Cardiac muscle cell (in vitro differentiated cells and primary cell): ENCODE measurements at places on chromosomes 1 and 21. TPM values are rescaled to one million over a fixed set of nuclear protein-coding genes. Genes with fewer than 3 reads are reported as not detected.

TMEM81 gene
- polyA plus RNA-seq, result 1.1 and 2.1 TPM in 2 replicates

A3GALT2 gene
- 0.57 TPM in 1 of 2 replicates, not detected in the other for polyA plus RNA-seq

CCDC17 gene
- polyA plus RNA-seq, result 1.9 and 3.1 TPM in 2 replicates

LMX1A gene
- not detected in 2 replicates for polyA plus RNA-seq

CBR1 gene
- polyA plus RNA-seq, result 45.1 and 49.5 TPM in 2 replicates

TEKT2 gene
- polyA plus RNA-seq, result 0.95 and 3.8 TPM in 2 replicates

NBPF11 gene
- polyA plus RNA-seq, result 9.5 and 11.6 TPM in 2 replicates

STK40 gene
- 43.9 and 51.1 TPM in 2 replicates for polyA plus RNA-seq

RASAL2 gene
- polyA plus RNA-seq, result 11.2 and 13.1 TPM in 2 replicates

ADGRL4 gene
- 0.78 and 1.6 TPM in 2 replicates for polyA plus RNA-seq

MAP10 gene
- polyA plus RNA-seq, result 5.8 and 9.4 TPM in 2 replicates

FAM78B gene
- 0.57 TPM in 1 of 2 replicates, not detected in the other for polyA plus RNA-seq

TCP10L gene
- polyA plus RNA-seq, result 4.5 and 4.7 TPM in 2 replicates

WDR77 gene
- 80.5 and 109 TPM in 2 replicates for polyA plus RNA-seq

TMPRSS3 gene
- polyA plus RNA-seq, result not detected in 2 replicates

PLEKHG5 gene
- 9.6 and 18.7 TPM in 2 replicates for polyA plus RNA-seq

MYCL gene
- 3.9 and 5.5 TPM in 2 replicates for polyA plus RNA-seq

HSPA6 gene
- polyA plus RNA-seq, result not detected in 2 replicates

F13B gene
- not detected in 2 replicates for polyA plus RNA-seq

KLHDC9 gene
- 41.2 and 48.7 TPM in 2 replicates for polyA plus RNA-seq

DIO1 gene
- not detected in 2 replicates for polyA plus RNA-seq

SLC44A3 gene
- polyA plus RNA-seq, result 1.1 and 1.2 TPM in 2 replicates

WDR4 gene
- polyA plus RNA-seq, result 5.5 and 9.3 TPM in 2 replicates

CADM3 gene
- 0.51 and 1.3 TPM in 2 replicates for polyA plus RNA-seq

RHBDL2 gene
- 0.21 TPM in 1 of 2 replicates, not detected in the other for polyA plus RNA-seq

CD1D gene
- 6.3 and 8.2 TPM in 2 replicates for polyA plus RNA-seq

ADIPOR1 gene
- polyA plus RNA-seq, result 130 and 211 TPM in 2 replicates

GPR25 gene
- polyA plus RNA-seq, result not detected in 2 replicates

ACTL8 gene
- not detected in 2 replicates for polyA plus RNA-seq

C8B gene
- polyA plus RNA-seq, result not detected in 2 replicates

GNAT2 gene
- 0.22 TPM in 1 of 2 replicates, not detected in the other for polyA plus RNA-seq

TNFRSF4 gene
- polyA plus RNA-seq, result 0.10 TPM in 1 of 2 replicates, not detected in the other

AADACL3 gene
- not detected in 2 replicates for polyA plus RNA-seq

COL9A2 gene
- polyA plus RNA-seq, result 5.9 and 7.2 TPM in 2 replicates

HSD3B1 gene
- 0.07 TPM in 1 of 2 replicates, not detected in the other for polyA plus RNA-seq

NCF2 gene
- polyA plus RNA-seq, result 0.19 and 1.5 TPM in 2 replicates

PMVK gene
- polyA plus RNA-seq, result 94.4 and 95.4 TPM in 2 replicates

TMEM200B gene
- 18.7 and 33.0 TPM in 2 replicates for polyA plus RNA-seq

MCOLN2 gene
- polyA plus RNA-seq, result 0.11 TPM in 1 of 2 replicates, not detected in the other

CPLANE2 gene
- polyA plus RNA-seq, result 7.2 and 9.1 TPM in 2 replicates

C1orf94 gene
- not detected in 2 replicates for polyA plus RNA-seq

TMCC2 gene
- polyA plus RNA-seq, result 6.3 and 9.0 TPM in 2 replicates

TMEM9 gene
- polyA plus RNA-seq, result 171 and 195 TPM in 2 replicates

RAB25 gene
- polyA plus RNA-seq, result 2.1 and 2.4 TPM in 2 replicates

ANKRD65 gene
- polyA plus RNA-seq, result 0.32 and 2.0 TPM in 2 replicates

SIPA1L2 gene
- polyA plus RNA-seq, result 57.1 and 82.1 TPM in 2 replicates

KCNK1 gene
- 4.6 and 8.5 TPM in 2 replicates for polyA plus RNA-seq

VASH2 gene
- polyA plus RNA-seq, result 2.8 and 5.8 TPM in 2 replicates

C1orf185 gene
- not detected in 2 replicates for polyA plus RNA-seq

MANEAL gene
- 1.7 and 4.1 TPM in 2 replicates for polyA plus RNA-seq

ATP1A4 gene
- polyA plus RNA-seq, result 0.16 and 0.21 TPM in 2 replicates

FMO4 gene
- 2.6 and 3.8 TPM in 2 replicates for polyA plus RNA-seq

ZNF695 gene
- 2.0 and 3.7 TPM in 2 replicates for polyA plus RNA-seq

DUSP23 gene
- polyA plus RNA-seq, result 46.3 and 53.4 TPM in 2 replicates

HSF2BP gene
- polyA plus RNA-seq, result 0.22 and 1.8 TPM in 2 replicates

CR1L gene
- polyA plus RNA-seq, result not detected in 2 replicates

CYP4X1 gene
- 0.69 and 1.3 TPM in 2 replicates for polyA plus RNA-seq

MX2 gene
- polyA plus RNA-seq, result 0.28 and 0.46 TPM in 2 replicates
